Stimulated activated CD4-positive, alpha-beta T cell treated with anti-CD3 and anti-CD28 coated beads, Interleukin-2, amount 100 ng/mL, for 24 hours (primary cell): ENCODE measurements at places on chromosomes 7 and 10.

GRCh38 chr7:101294039-101294831, 27.4 kb downstream of the IFT22 start:
- no peak for DNase-seq

DNA sequence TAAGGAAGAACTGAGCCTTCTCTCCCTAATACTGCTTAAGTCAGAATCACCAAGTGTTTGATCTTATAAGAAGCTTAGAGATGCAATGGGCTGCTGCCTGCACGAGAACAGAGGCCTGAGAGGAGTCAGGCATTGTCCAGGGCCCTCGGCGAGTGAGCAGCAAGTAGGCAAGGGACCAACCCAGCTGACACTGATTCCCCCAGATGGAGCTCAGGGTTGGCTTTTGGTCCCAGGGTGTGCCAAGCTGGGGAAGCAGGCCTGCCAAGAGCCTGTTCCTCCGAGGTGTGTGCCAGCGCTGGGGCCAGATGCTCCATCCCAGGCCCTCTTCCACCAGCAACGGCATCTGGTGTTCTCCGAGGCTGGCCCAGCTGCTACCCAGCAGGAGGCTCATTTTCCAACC, 222.0 kb upstream of the ZMIZ1 start:
- DNase-seq: no peak

GRCh38 chr7:41637049-41637448, 65.8 kb downstream of the INHBA start:
- no peak for DNase-seq

GRCh38 chr10:131242007-131242406, 69.5 kb downstream of the TCERG1L start:
- DNase-seq: peak; percentile 29

DNA sequence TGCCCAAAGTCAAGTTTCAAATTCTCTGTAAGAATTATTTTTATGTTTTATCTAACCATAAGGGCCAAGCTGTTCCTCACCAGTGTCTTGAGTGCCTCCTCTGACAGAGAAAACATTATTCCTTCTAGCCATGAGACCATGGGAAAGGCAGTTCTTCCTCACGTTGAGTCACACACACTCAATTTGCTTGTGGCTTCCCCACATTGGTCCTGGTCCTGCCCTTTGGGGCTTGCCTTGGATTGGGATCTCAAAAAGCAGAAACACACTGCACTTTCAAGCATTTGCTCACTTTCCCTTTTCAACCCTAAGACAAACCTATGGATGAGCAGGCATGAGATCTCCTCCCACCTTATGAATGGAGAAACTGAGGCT, 248.3 kb upstream of the IGFBP3 start:
- DNase-seq: no peak

GRCh38 chr10:129042776-129043595, 424.1 kb upstream of the MGMT start:
- DNase-seq: no peak

GRCh38 chr7:124655990-124656389, 109.6 kb downstream of the GPR37 start:
- no peak for DNase-seq

GRCh38 chr10:13665516-13666262, 78.9 kb downstream of the PRPF18 start:
- no peak for DNase-seq

GRCh38 chr10:59724098-59724938, 14.7 kb upstream of the SLC16A9 start:
- no peak for DNase-seq

- DNase-seq: no peak
These were observed 28.5 kb upstream of the LRRC72 start for GRCh38 chr7:16498122-16498521.

DNA sequence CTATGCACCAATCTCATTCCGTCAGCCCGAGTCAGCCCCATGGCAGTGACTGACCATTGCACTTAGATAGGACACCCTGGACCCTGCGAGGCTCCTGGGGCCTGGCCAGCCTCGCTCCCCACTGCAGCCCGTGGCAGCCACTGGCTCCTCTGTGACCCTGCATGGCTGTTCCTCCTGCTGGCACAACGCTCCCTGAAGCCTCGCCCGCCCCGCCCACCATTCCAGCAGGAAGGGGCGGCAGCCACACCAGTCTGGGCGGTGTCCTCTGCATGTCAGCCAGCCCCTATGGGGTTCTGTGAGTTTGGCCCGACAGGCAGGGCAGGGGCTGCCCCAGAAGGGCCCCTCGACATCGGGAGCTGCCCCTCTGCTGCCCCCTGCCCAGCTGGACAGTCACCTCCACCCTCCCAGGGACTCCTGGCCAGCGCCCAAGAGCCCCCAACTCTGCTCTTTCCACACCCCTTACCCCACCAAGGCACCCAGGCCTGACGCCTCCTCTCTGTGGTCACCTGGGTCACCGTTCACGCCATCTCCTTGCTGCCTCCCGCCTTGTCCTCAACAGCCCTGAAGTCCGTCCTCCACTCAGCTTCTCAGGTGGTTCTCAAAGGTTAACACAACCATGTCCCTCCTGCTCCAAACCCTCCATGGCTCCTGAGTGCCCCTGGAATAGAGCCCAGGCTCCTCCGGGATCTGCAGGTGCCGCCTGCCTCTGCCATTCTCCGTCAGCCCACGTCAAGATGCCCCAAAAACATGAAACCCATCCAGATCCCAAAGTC, 103.5 kb downstream of the MICALL2 start:
- no peak for DNase-seq

- no peak for DNase-seq
These were observed 406.5 kb downstream of the PLXNA4 start for GRCh38 chr7:132169730-132170129.

DNA sequence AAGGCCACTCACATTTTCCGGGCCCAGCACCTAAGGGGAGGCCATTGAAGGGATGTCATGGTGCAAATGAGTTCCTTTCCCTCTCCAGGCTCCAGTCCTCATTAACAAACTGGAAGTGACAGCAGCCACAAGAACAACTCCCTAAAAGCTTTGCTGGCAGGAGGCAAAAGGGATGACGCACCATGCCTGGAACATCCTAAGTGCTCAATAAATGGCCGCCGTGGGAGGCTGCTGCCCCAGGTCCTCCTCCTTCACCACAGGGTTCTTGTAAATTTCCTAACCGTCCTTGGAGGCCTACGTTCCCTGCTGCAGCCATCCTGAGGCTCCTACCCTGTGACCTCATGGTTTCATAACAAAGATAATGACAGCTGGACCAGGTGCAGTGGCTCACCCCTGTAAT, 41.3 kb upstream of the CAMK1D start:
- no peak for DNase-seq

- no peak for DNase-seq
These were observed 202.8 kb upstream of the AKR1E2 start for GRCh38 chr10:4623200-4623599.

DNA sequence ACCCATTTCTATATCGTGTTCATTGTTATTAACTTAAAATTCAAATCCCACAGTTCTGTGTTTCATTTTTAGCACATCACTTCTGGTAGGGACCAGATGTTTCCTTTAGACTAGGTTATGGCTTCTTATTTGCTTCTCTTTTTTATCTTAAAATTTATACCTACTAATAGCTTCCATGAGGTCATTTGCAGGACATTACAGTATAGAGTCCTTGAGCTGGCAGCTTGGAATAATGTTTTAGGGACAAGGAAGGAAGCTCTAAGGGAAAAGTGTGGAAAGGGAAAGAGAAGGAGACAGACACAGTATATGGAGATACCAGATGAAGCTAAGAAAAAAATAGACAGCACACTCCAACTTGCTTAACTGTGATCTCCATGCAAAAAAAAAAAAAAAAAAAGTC, 48.8 kb upstream of the CD36 start:
- no peak for DNase-seq

DNA sequence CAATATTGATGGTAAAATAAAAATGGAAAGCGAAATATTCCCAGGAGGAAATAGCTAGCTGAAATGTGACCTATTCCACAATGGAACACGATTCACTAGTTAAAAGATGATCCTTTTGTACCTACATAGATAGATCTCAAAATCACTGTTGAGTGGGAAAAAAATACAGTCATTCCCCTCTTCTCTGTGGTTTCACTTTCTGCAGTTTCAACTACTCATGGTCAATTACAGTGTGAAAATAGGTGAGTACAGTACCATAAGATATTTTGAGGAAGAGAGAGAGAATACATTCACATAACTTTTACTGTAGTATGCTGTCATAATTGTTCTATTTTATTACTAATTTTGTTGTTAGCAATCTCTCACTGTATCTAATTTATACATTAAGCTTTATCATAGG, 56.0 kb upstream of the COL13A1 start:
- no peak for DNase-seq

- DNase-seq: no peak
These were observed 23.0 kb downstream of the ABLIM1 start for GRCh38 chr10:114635101-114635500.

DNA sequence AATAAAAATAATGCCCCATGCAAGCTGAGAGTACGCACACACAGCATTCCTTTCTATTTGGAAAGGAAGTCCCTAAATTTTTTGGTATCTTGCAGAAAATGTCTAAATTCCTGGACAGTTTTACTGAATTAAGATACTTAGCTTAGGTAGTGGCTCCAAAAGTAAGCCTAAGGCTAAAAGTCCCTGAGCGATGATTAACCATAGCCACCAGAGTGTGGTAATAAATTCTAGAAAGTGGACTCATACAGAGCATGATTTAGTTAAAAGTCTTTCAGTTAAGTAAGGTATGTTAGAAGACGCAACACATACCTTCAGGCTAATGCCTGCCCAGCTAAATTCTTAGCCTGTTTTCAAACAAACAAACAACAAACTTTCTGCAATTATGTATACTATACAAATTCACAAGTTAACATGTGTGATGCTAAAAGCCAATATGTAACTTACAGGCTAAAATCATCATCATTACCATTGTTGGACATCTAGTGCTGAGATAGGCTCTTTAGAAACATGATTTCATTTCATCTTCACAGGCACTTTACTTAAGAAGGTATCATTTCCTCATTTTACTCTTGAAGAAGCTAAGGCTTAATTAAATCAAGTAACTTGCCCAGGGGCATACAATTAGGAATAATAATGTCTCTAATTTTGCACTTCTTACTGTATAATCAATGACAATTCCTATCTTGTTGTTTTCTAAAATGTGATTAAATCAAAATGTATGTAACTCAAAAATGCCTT, 261.4 kb upstream of the YAE1 start:
- no peak for DNase-seq

DNA sequence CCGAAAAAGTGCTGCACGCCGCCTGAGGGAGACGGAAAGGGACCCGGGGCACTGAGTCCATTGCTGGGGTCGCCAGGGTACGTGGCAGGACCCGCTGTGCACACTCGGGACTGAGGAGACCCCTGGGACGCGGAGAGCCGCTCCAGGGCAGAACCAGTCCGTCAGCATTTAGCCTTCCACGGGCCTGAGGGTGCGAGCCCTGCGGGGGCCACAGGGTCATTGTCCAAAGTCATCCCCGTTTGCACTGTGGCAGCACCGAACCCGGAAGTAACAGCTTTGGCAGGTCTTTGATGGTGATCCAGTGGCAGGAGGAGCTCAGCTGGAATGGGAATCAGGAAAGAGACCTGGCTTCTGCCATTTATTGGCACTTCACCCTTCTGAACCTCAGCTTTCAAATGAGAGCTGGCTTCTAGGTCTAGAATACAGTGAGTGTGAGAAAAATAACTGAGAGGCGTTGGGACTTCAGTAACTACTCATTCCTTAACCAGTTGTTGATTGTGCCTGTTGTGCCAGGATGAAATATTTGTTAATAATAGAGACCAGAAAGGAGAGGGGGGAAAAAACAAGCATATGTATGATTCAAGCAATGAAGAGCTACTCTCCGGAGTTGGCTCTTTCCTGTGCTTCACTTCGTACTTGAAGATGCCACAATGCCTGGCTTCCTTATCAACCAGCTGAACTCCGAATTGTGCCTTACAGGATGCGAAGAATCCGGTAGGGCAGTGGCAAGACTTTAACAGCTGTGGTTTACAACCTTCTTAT, 811 bp upstream of the ARHGAP12 start:
- peak; percentile 29 for DNase-seq

- no peak for DNase-seq
These were observed 2.3 kb downstream of the DMTF1 start for GRCh38 chr7:87154569-87154968.

DNA sequence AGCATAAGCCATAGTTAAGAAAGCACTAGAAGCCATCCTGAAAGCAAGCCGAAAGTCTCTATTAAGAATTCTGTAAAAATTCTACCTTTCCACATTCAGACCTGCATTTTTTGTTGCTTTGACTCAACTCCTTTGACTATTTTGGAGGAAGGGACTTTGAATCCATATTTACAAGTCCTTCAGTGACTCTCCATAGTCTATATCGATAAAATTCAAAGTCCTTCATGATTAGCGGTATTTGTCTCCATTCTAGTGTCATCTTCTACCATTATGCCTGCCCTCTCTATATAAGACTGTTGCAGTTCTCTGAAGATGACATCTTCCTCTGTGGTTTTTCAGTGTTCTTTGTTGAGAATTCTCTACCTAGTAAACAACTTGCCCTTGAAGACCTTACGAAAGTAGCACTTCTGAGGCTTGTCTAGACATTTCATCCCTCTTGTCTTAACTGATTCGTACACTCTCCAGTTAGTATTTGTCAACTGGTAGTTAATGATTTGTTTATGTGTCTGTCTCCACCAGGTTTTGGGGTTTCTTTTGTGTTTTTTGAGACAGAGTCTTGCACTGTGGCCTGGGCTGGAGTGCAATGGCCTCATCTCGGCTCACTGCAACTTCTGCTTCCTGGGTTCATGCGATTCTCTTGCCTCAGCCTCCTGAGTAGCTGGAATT, 1.7 kb downstream of the CCSER2 start:
- no peak for DNase-seq

GRCh38 chr7:77399816-77400215, 16.3 kb downstream of the GSAP start:
- no peak for DNase-seq
